ENCODE measurements at places on chromosomes 3 and 15. TPM values are rescaled to one million over a fixed set of nuclear protein-coding genes. Genes with fewer than 3 reads are reported as not detected.

DNA sequence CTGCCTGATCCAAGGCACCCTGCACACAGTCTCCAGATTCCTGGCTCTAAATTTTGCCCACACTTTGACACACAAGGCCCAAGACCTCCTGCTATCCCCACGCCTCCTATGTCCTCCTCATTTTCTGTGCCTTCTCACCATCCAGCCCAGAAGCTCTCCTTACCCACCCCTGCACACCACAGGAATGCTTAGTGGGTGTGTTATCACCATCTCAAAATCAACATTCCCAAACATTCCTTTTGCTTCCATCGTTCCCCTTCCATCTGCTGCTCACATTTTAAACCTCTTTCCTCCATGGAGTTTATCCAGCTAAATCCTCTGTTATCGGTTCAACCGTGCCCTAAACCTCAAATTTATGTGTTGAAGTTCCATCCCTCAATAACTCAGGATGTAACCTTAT lies 43.9 kb downstream of the DGKG start:
- DNase-seq: no peak

- DNase-seq: no peak
Measured at GRCh38 chr3:66812741-66813140, 185.4 kb upstream of the KBTBD8 start.

DNA sequence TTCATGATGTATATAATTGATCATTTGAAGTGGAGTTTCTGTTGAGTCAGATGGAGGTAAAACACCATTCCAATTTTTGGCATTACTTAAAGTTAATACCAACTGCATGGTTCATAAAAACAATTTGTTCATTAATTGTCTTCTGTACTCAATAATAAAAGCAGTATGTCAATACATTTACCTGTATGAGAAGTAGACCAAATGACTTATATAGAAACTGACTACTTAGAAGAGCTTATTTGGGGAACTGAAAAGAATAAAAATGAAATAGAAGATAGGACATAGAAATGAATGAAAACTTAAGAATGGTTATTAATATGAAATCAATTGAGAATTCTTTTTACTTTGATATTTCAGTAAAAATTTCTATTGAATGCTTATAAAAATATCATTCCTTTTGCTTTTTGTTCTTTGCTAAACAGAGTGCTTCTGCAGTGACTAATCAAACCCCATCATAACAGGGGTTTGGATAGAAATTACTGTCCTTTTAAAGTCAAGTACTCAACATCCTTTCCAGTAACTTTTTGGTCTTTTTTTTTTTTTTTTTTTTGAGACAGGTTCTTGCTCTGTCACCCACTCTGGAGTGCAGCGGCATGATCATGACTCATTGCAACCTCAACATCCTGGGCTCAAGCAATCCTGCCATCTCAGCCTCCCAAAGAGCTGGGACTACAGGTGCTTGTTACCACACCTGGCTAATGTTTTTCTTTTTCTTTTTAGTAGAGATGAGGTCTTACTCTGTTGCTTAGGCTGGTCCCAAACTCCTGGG lies 6.5 kb upstream of the CRYBG3 start:
- no peak for DNase-seq

GRCh38 chr15:89377024-89377841 lies 42.6 kb upstream of the POLG start:
- no peak for DNase-seq

DNA sequence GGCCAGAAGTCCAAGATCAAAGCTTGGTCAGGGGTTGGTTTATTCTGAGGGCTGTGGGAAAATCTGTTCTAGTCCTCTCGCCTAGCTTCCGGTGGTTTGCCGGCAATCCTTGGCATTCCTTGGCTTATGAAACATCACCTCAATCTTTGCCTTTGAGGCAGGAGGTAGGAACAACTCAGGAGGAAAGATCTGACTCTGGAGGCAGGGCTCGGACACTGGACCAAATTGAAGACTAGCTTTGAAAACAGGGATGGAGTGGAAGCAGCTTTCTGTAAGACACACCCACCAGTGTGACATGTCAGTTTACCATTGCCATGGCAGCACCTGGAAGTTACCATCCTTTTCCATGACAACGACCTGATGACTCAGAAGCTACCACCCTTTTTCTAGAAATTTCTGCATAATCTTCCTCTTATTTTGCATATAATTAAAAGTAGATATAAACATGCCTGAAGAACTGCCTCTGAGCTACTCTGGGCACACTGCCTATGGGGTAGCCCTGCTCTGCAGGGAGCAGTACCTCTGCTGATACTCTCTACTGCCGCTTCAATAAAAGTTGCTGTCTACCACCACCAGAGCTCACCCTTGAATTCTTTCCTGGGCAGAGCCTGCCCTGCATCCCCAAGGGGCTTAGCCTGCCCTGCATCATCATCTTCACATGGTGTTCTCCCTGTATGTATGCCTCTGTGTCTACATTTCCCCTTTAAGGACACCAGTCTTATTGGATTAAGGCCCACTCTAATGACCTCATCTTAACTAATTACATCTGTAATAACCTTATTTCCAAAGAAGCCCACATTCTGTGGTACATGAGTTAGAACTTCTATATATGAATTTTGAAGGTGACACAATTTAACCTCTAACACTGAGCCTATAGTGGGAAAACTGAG lies 38.3 kb upstream of the TM4SF4 start:
- no peak for DNase-seq

DNA sequence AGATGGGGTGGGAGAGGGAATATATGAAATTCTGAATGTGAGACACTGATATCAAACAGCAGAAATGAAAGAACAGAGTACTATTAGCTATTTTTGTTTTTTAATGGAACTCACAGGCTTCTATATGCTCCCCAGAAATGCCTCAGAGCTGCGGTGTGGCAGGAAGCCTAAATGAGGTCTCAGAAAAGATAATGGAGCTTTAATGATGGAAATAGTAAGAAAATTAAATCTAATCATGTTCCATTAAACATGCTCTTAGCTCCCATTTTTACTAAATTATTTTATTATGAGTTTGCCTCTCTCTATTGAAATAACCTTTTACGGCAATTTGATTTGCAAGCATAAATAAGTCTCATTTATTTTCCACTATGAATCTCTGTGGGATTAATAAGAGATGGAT lies 378.9 kb downstream of the ULK4 start:
- DNase-seq: no peak

GRCh38 chr3:193483988-193484539 lies 70.6 kb downstream of the ATP13A4 start:
- DNase-seq: no peak

DNA sequence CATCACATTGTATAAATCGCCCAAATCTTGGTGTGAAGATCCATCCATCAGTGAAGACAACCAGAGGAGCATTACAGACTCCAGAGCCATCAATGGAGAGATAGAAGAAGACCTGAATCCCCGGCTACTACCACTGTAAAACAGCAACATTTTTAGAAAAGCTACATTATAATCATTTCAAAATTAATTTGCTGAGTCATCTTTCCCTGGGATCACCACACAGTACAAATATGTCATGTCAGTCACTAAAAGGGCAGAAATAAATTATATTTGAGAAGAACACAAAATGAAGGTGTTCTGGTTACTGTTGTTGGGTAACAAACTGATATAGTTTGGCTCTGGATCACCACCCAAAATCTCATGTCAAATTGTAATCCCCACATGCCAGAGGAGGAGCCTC lies 218.5 kb upstream of the STT3B start:
- no peak for DNase-seq

DNA sequence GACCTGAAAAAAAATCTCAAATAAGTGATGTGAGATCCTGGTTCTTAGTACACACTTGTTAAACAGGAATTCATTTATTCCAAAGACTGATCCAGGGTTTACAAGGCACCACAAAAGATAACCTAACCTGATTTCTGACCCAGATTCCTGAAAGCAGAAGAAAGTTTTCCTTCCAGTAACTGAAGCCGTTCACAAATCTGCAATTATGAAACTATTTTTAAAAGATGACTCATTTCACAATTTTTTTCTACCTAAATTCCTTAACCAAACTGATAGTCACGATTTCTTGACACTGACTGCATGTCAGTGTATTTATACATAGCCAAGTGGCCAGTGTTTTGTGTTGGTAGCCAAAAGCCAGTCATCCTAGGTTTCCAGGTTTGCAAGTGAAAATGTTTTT lies 17.1 kb downstream of the SLC9A9 start:
- no peak for DNase-seq

GRCh38 chr3:4596612-4597011 lies 103.5 kb downstream of the ITPR1 start:
- DNase-seq: no peak

- DNase-seq: no peak
Measured at GRCh38 chr3:142866841-142867631, 21.8 kb downstream of the PCOLCE2 start.

GRCh38 chr15:69917056-69917455 lies 180.7 kb downstream of the TLE3 start:
- no peak for DNase-seq

GRCh38 chr3:71694358-71694999 lies 30.7 kb downstream of the EIF4E3 start:
- DNase-seq: no peak

The SLC51B gene
- total RNA-seq: 0.51 TPM

The GOLGA6L2 gene
- total RNA-seq: not detected
